Body of pancreas (tissue), 4 donors: ENCODE measurements at places on chromosomes 13 and 19.
A peak's percentile ranks its signal among the peaks of the same experiment; 100 is the strongest.

DNA sequence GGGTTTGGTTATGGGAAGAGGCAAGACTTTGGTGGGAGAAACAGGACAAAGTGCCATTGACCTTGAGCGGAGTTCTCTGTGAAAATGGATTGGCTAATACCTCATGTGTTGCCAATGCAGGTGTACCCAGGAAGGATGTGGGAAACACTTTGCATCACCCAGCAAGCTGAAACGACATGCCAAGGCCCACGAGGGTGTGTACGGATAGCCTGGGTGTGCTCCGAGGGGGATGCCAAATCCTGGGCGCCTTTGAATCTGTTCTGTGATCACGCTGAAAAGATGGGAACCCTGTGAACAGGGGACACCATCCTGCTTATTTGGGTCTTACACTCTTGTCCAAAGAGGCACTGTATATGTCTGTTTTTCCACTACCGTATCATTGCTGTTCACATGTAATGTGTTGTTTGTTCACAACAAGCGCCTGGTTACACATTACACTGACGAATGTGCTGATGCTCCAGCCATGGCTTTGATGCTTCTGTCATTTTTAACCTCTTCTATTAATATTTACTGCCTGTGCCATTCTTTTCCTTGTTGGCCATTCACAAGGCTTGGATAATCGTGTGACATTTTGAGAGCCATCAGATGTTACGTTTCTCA is 8.3 kb downstream of the GTF3A start:
- H3K36me3 ChIP-seq: peaks cover 22% of the 10 kb centered on the region
- H3K4me3 ChIP-seq: no peak overlapping the region
- H3K4me1 ChIP-seq: peaks cover 1% of the 10 kb centered on the region

DNA sequence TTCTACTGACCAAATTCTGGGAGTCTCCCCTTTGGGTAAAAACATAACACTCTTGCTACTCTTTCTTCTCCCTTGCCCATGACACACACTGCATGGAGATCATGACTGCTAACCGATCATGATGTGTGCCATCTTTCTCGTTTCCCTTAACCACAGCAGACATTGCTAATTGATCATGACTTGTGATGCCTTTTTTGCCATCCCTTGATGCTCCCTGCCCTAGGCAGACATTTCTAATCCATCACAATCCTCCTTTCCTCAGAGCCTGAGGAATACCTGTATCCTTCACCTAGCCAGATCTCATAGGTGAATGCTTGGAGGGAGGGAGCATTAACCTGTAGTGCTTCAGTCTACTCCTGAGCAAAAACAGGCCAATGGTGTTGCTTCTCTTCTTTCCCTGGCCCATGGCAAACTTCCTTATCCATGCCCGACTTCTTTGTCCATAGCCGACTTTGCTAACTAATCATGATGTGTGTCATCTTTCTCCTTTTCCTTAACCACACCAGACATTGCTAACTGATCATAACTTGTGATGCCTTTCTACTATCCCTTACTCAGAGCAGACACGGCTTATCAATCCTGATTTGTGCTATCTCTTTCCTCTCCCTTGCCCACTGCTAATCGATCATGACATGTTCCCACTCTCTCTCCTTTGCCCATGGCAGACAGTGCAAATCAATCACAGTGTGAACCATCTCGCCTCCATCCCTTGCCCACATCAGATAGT is 17.7 kb downstream of the NUMBL start:
- H3K36me3 ChIP-seq: peaks cover 7% of the 10 kb centered on the region
- no peaks in the 10 kb centered on the region for H3K27me3 ChIP-seq
- no peak overlapping the region for H3K27ac ChIP-seq
- H3K4me3 ChIP-seq: no peak overlapping the region

DNA sequence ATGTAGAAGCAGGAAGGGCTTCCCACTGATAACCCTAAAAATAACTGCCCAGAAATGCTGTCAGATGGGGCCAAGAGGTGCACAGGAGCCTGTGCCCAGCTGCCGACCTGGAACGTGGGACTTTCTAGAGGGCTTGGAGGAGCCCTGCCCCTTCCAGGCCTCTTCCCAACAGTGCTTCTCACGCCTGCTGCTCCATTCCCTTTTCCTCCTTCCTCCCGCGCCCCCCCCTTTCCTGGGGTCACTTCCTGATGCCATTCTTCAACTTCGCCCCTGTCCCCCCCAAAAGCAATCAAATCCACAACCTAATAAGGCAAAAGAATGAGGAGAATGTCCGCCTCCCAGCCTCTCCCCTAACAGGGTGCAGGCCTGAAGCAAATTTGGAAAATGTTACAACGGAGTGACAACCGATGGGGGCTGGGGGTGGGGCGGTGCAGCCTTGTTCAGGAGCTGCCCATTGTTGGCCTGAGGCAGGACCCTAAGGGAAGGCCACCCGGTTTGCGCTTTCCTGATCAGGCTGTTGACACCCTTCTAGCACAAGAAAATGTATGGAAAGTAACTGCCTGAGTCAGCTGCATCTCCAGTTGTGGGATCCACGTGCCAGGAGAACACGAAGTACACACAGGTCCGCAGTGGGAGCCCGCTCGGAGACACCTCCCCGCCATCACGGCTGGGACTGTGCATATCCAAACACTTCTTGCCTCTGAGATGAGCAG is 18.7 kb downstream of the ACTN4 start:
- H3K27me3 ChIP-seq: no peaks in the 10 kb centered on the region
- H3K4me1 ChIP-seq: peaks cover 100% of the 10 kb centered on the region
- peak; percentile 79 for DNase-seq
- no peak overlapping the region for H3K4me3 ChIP-seq
- peak overlapping the region; percentile 92 for H3K27ac ChIP-seq

- H3K4me3 ChIP-seq: no peak overlapping the region
- no peaks in the 10 kb centered on the region for H3K27me3 ChIP-seq
- H3K4me1 ChIP-seq: no peaks in the 10 kb centered on the region
These were observed 8.6 kb upstream of the PTBP1 start for GRCh38 chr19:788686-788982.

GRCh38 chr19:10207026-10207425 is 12.3 kb upstream of the DNMT1 start:
- H3K36me3 ChIP-seq: no peaks in the 10 kb centered on the region
- H3K27ac ChIP-seq: no peak overlapping the region
- no peaks in the 10 kb centered on the region for H3K27me3 ChIP-seq
- no peaks in the 10 kb centered on the region for H3K4me1 ChIP-seq

DNA sequence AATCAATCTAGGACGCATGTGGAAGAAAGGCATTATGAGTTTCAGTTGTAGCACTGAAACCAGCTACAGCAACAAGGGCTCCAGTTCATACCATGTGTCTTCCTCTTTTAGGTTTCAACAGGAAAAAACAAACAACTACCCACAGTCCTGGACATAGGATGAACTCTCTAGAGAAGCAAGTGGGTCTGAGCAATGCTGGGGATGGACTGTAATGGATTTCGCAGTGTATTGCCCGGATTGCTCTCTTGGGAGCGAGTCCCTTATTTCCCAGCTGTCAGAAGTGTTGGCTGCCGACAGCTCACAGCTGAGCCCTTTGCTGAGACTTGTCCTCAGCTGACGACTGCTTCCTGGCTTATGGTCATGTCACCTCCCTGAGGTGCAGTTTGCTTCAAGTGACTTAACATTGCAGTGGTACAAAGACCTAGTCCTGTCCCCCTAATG is 12.1 kb upstream of the MYCBP2 start:
- no peak overlapping the region for H3K27ac ChIP-seq
- H3K4me1 ChIP-seq: no peaks in the 10 kb centered on the region
- H3K36me3 ChIP-seq: no peaks in the 10 kb centered on the region
- no peak for DNase-seq
- H3K4me3 ChIP-seq: no peak overlapping the region
- no peaks in the 10 kb centered on the region for H3K27me3 ChIP-seq

DNA sequence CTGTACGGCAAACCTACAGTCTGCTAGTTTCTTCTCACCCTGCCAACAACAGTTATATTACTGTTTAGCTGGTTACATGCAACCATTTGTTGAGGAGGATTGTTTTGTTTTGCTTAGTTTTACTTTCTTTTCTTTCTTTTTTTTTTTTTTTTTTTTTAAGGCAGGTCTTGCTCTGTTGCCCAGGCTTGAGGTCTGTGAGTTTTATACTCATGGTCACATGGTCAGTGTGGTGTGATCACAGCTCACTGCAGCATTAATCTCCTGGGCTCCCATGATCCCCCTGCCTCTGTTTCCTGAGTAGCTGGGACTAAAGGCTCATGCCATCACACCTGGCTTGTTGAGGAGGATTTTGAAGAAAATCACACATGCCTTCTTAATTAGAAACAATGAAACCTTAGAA is 505.6 kb downstream of the GPC5 start:
- no peaks in the 10 kb centered on the region for H3K27me3 ChIP-seq
- no peaks in the 10 kb centered on the region for H3K4me1 ChIP-seq
- no peaks in the 10 kb centered on the region for H3K36me3 ChIP-seq
- no peak overlapping the region for H3K4me3 ChIP-seq
- H3K27ac ChIP-seq: no peak overlapping the region
